ENCODE measurements at places on chromosomes 1 and 21. TPM values are rescaled to one million over a fixed set of nuclear protein-coding genes. Genes with fewer than 3 reads are reported as not detected.

DNA sequence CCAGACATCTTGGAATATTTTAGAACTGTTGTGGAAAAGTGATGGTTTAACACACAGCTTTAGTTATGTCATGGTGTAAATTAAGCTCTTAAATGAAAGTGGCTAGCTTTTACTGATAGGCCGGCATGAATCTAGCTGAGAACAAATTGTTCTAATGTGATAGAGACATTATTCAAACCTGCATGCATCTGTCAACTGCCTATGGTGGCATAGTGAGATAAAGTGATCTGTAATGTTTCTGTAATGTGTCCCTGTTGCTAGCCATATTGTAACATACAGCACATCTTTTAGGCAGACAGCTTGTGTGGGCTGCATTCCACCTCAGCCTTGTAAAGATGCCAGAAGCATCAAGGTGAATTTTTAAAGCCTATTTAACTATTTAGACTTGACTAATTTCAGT is 16.0 kb downstream of the LRIG2 start:
- no peak for DNase-seq

Gene RPL5
- total RNA-seq = 2,582 TPM

GRCh38 chr1:3558036-3558726 is 53.1 kb downstream of the MEGF6 start:
- DNase-seq = no peak

Gene PPIAL4G
- total RNA-seq = not detected

DNA sequence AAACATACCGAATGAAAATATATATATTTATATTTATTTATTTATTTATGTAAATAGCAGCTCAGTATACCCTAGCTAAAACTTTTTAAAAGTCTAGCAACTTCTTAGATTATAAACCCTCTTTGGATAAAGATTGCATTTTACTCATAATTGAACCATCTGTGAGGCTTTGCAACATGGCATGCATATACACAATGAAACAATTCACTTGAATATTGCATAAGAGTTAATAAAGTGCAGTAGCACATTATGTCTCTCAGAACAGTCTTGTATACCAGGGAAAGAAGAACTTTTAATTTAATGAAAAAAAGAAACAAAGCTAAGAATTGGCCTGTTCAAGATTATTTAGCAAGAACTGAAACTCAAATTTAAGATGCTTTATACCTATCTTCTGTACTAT is 1363.9 kb upstream of the ADGRL2 start:
- no peak for DNase-seq

DNA sequence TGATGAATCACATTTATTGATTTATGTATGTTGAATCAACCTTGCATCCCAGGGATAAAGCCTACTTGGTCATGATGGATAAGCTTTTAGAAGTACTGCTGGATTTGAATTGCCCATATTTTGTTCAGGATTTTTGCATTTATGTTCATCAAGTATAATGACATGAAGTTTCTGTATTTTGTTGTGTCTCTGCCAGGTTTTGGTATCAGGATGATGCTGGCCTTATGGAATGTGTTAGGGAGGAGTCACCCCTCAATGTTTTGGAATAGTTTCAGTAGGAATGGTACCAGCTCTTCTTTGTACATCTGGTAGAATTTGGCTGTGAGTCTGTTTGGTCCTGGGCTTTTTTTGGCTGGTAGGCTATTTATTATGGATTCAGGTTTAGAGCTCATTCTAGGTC is 1643.1 kb upstream of the B3GALT2 start:
- no peak for DNase-seq

GRCh38 chr1:52238887-52239707 is 97.2 kb downstream of the ZFYVE9 start:
- no peak for DNase-seq

DNA sequence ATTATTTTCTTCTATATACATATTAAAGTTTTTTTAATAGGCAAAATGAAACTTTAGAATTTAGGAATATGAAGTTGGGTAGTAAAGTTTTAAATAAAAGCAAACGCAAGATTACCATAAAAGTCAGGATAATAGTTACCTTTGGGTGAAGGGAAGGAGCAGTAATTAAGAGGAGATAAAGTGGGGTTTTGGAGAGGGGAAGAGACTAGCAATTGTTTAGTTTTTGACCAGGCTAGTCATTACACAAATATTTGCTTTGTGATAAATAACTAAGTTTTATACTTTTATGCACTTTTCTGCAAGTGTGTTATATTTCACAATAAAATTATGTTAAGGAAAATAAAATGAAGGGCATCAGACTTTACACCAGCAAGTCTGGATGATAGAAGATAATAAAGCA is 27.7 kb upstream of the GUCA2B start:
- no peak for DNase-seq

Gene NBPF6
- total RNA-seq = not detected

DNA sequence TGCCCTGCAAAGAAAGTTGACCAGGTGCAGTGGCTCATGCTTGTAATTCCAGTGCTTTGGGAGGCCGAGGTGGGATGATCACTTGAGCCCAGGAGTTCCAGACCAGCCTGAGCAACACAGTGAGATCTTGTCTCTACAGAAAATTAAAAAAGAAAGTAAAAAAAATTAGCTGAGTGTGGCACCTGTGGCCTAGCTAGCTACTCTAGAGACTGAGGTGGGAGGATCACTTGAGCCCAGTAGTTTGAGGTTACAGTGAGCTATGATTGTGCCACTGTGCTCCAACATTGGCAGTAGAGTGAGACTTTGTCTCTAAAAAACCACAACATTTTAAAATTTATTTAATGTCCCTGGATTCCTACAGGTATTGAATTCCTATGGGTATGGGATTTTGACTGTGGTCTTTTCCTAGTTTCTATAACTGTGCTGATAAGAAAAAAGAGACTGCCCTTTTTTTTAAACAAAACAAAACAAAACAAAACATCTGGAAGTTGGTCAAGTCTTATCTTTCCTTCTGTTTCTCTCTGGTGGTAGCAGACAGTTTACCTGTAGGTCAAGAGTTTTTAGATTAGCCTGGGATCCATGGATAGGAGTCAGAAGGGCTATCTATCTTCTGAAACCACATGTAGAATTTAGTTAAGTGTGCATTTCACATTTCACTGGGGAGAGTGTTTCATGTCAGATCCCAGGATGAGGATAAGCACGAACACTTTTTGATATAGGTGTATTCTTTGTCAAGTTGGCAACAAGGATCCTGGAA is 18.8 kb downstream of the UCK2 start:
- DNase-seq = no peak

DNA sequence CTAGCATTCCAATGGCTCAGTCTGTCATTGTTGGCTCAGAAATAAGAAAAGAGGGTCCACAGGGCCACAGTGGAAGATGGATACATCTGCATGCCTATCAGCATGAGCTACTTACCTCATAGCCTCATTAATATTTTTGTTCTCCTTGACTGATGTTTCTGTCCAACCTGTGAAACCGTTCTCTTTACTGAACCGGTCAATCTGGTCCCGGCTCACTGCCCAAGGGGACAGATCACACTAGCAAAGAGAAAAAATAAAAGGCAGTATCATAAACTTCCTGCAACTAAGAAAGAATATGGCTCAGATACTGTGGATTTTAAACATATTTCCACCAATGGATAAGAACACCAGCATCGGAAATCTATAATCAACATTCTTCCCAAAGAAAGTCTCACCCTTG is 4.7 kb downstream of the RAB29 start:
- DNase-seq = no peak

- DNase-seq = no peak
Measured at GRCh38 chr1:167890400-167890799, 23.5 kb downstream of the ADCY10 start.

GRCh38 chr21:16241016-16241415 is 511.2 kb downstream of the USP25 start:
- no peak for DNase-seq

Gene AGBL4
- total RNA-seq = not detected

DNA sequence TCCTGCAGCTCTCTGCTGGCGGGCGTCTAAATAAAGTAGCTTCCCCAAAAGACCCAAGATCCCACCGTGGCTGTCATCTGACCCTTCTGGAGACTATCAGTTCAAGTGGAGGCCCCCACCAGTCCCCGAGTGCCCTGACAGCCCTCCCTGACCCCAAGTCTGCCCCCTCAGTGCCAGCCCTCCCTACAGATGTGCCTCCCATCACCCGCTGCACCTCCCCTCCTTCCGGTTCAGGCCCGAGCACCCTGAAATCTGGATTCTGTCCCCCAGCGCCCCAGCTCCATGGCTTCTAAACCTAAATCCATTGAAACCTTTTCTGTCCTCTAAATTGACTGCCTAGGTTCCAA is 595 bp downstream of the IL10RB start:
- DNase-seq = no peak

Gene LRRC71
- not detected for total RNA-seq

GRCh38 chr1:221149111-221149510 is 269.9 kb downstream of the HLX start:
- DNase-seq = peak; percentile 69

DNA sequence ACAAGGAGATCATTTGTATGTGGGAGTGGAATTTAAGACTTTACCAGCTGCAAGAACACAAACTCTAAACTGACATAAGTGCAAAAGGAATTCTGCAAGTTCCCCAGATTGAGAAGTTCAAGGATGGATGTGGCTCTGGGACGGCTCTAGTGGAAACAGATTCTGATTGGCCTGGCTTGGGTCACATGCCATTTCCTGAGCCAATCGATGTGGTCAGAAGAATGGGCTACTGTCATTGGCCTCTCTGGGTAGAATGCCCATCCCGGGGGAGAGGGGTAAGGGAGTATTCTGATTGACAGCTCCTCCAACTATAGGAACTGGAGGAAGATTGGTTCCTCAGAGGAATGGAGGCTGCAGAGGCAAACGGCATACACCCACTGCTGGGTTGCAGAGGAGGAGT is 6.0 kb upstream of the IFNLR1 start:
- peak; percentile 28 for DNase-seq

GRCh38 chr1:1335283-1335682 is 4.2 kb downstream of the TAS1R3 start:
- no peak for DNase-seq

GRCh38 chr1:91098299-91098906 is 76.6 kb upstream of the ZNF644 start:
- peak; percentile 25 for DNase-seq

Gene TCHHL1
- not detected for total RNA-seq

Gene PIK3CD
- 18.4 TPM for total RNA-seq

Gene ERO1B
- total RNA-seq = 7.7 TPM

GRCh38 chr21:32001390-32001789 is 128.6 kb downstream of the HUNK start:
- no peak for DNase-seq

- peak; percentile 100 for DNase-seq
Measured at GRCh38 chr1:154974808-154975408, 427 bp downstream of the CKS1B start.

Gene ZC3H12A
- total RNA-seq = 3.4 TPM

DNA sequence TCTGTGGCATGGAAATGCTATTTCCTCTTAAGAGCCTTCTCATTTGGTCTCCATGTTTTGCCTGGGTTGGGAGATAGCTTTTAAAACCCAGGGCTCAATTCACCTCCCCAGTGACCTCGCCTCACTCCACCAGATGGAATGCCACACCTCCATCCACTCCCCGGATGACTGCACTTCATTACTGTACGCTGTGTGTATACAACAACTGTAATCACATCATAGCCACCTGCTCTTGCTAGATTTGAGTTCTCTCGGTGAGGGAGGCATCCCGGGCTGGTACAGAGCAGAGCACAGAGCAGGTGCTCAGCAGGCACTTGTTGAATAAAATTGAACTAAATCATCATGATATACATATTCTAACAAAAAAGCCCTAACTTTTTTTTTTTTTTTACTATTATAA is 26.0 kb downstream of the SDE2 start:
- DNase-seq = no peak

GRCh38 chr1:173202424-173203145 is 4.5 kb downstream of the TNFSF4 start:
- peak; percentile 75 for DNase-seq

Gene PTPN7
- total RNA-seq = not detected

DNA sequence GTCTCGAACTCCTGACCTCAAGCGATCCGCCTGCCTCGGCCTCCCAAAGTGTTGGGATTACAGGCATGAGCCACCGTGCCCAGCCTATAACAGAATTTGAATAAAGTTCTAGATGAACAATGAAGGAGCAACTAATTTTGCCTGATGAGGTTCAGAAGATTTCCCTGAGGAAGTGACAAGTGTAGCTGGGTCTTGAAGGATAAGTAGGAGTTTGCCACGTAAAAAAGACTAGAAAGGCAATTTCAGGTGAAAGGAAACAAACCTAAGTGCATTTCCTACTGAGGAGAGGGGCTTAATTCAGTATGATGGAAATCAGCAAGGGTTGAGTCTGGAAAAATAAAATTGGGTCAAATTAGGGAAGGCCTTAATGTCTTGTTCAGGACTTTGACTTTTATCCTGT is 18.6 kb upstream of the DMRTB1 start:
- no peak for DNase-seq

- no peak for DNase-seq
Measured at GRCh38 chr1:99986656-99987225, 16.9 kb downstream of the SLC35A3 start.
